ENCODE measurements at places on chromosomes 2 and 18.

DNA sequence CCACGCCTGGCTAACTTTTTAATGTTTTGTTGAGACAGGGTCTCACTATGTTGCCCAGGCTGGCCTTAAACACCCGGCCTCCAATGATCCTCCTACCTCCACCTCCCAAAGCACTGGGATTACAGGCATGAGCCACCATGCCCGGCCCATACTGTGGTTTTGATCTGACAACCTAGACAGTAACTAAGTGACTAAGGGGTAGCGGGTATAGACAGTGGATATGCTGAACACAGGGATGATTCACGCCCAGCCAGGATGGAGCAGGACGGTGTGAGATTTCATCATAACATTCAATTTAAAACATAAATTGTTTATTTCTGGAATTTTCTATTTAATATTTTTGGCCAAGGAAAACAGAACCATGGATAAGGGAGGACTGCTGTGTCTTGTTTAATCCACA, 36.0 kb upstream of the YPEL5 start:
- no peak overlapping the region for H3K27ac ChIP-seq
- H3K4me3 ChIP-seq: no peak overlapping the region
- no peaks in the 10 kb centered on the region for H3K27me3 ChIP-seq
- peaks cover 8% of the 10 kb centered on the region for H3K4me1 ChIP-seq

GRCh38 chr2:42025151-42025582, 22.7 kb upstream of the PKDCC start:
- DNase-seq: no peak
- H3K4me3 ChIP-seq: no peak overlapping the region
- no peaks in the 10 kb centered on the region for H3K36me3 ChIP-seq

GRCh38 chr18:27609221-27609620, 424.1 kb upstream of the CHST9 start:
- no peaks in the 10 kb centered on the region for H3K36me3 ChIP-seq
- no peak overlapping the region for H3K4me3 ChIP-seq
- no peaks in the 10 kb centered on the region for H3K27me3 ChIP-seq
- H3K4me1 ChIP-seq: peaks cover 9% of the 10 kb centered on the region

DNA sequence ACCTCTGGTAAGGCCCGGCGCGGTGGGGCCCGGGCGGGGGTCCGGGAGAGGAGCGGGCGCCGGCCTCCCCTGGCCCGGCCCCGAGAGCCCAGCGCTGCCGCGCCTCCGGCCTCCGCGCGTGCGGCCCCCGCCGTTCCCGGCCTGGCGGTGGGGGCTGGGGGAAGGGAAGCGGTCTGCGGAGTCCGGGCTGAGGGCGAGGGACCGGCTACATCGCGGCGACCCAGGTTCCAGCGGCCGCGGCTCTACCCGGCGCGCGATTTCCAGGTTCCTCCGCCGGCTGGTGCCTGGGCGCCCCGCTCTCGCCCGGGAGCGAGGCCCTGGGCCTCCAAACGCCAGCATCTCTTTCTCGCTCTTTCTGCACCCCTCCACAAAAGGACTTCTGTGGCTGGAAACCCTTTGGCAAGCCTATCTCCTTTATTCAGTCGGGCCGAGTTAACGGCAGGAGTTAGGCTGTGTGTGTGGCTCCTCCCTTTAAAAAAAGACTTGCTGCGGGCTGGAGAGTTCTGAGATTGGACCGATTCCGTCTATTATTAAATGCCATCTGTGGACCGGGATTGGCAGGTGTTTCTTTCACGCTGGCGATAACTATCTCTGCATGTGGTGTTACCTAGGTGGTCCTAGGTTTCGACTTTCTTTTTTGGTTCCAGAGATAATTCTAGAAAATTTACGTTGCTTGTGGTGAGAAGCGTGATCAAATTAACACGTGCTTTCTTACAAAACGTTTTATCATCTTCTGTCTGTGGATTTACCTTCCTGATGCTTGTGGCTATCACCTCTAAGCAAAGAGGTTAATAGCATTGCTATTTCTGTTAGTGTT, 592 bp downstream of the ME2 start:
- peak overlapping the region; percentile 87 for H3K4me3 ChIP-seq
- H3K4me1 ChIP-seq: peaks cover 15% of the 10 kb centered on the region
- H3K27me3 ChIP-seq: no peaks in the 10 kb centered on the region
- H3K27ac ChIP-seq: peak overlapping the region; percentile 93

DNA sequence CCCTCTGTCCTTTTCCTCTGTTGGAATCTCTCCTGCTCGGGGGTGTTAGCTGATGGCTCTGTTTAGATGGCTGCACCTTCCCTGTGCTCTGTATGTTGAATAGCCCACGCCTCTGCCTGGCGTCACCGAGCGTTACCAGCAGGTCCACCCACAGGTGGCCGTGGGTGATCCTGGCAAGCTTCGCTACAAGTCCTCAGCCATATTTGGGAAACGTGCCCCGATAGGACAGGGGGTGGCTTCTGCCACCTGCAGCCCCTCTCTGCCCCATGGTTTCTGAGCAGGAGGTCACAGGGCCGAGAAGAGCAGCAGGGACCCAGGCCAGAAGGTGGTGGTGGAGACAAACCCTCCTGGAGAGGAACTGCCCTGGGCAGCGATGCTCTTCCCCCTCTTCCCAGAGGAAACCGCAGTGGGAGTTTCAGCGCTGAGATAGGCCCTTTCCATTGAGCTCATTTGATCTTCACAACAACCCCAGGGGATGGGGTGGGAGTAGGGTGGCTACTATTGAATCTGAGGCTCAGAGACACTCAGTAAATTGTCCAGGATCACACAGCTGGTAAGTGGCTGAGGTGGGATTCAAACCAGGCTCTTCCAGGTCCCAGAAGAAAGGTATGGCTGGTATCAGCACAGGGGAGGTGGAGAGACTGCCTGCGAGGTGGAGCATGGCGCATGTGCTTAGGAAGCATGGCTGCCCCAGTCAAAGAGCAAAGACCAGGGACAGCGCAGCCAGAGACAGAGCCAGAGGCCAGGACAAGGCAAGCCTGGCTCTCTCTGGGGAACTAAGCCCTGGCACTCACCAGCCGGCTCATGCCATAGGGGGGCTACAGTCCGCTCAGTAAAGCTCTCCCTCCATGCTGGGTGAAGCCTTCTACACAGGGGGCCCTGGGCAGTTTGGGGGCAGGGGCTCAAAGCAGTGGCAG, 15.0 kb downstream of the NGEF start:
- no peaks in the 10 kb centered on the region for H3K36me3 ChIP-seq
- H3K27ac ChIP-seq: no peak overlapping the region
- no peak for DNase-seq
- no peaks in the 10 kb centered on the region for H3K27me3 ChIP-seq
- H3K4me3 ChIP-seq: no peak overlapping the region

GRCh38 chr18:70559446-70559845, 270.6 kb downstream of the SOCS6 start:
- H3K4me1 ChIP-seq: no peaks in the 10 kb centered on the region
- no peaks in the 10 kb centered on the region for H3K36me3 ChIP-seq
- no peak overlapping the region for H3K4me3 ChIP-seq
- H3K27ac ChIP-seq: no peak overlapping the region
